ENCODE measurements at places on chromosomes 6 and 20. TPM values are rescaled to one million over a fixed set of nuclear protein-coding genes. Genes with fewer than 3 reads are reported as not detected.

GRCh38 chr6:154617175-154617574 lies 106.7 kb upstream of the CNKSR3 start:
- DNase-seq: no peak

GRCh38 chr6:134729561-134729960 lies 220.3 kb downstream of the ALDH8A1 start:
- no peak for DNase-seq

- DNase-seq: no peak
Observed at GRCh38 chr6:44042989-44043478, 84.2 kb downstream of the MRPL14 start.

- DNase-seq: no peak
Observed at GRCh38 chr6:148021165-148021564, 321.5 kb upstream of the SASH1 start.

DNA sequence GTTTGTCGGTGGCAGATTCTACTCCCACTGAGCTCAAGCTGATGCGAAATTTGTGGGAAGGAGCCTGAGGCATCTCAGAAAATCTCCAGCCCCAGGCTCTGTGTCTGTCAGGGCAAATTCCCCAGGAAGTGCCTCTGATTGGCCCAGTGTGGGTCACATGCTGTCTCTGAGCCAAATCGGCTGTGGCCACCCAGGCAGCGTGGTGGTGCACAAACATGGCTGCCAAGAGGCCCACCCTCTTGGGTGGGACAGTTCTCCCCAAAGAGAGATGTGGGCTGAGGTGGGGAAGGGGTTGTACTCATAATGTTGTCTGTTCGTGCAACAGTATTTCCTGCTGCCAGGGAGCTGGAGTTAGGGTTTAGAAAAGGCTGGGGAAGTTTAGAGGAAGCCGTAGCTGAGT lies 130.6 kb downstream of the BMP7 start:
- DNase-seq: no peak

MEP1A gene
- total RNA-seq: not detected

DNA sequence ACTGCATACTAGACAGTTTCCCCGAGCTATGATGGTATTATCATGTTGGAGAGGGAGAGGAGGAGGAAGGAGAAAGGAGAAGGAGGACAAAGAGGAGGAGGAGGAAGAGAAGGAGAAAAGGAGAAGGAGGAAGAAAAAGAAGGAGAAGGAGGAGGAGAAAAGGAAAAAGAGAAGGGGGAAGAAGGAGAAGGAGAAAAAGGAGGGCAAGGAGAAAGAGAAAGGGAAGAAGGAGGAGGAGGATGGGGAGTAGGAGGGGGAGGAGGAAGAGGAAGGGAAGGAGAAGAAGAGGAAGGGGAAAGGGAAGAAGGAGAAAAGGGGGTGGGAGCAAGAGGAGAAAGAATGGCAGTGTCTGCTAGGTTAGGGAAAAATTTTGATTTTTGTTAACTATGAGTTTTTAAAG lies 35.1 kb upstream of the PRELID3B start:
- DNase-seq: no peak

GRCh38 chr20:5127859-5128424 lies 1.1 kb downstream of the CDS2 start:
- no peak for DNase-seq

PROKR2 gene
- total RNA-seq: not detected

GRCh38 chr20:24653306-24653705 lies 183.9 kb downstream of the SYNDIG1 start:
- no peak for DNase-seq

DNA sequence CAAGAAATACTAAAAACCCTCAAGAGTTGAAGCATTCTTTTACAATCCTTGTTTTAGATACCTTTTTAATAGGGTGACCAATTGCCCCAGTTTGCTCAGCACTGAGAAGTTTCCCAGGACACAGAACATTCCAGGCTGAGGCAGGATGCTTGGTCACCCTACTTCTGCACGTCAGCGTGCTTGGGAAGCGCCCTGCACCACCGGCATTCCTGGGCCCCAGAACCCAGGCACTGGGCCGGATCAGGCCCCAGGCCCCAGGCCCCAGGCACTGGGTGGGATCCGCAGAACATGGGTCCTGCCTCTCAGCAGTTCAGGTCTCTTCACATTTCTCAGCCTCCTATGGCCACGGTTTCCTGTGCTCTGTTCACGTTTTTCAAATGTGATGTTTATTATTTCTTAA lies 213.8 kb upstream of the QKI start:
- no peak for DNase-seq

DNA sequence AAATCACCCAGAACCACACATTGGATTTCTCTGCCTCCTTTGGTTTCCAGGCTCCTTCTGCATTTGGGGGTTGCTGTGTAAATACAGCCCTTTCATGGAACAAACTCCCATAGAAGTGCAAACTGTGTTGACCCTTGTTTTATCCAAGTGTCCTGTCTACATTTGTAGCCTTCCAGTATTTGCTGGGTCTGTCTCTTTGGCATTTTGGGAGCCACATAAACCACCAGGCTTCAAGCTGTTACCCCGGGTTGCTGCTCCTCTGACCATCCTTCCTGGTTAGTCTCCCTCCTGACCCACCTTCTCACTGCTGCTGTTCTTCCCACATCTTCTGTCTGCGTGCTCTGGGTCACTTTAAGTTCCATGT lies 7.6 kb upstream of the MTHFD1L start:
- DNase-seq: no peak

EDN1 gene
- total RNA-seq: 4.3 TPM

All from ureter (tissue), 1 donor.